ENCODE measurements at places on chromosomes 13 and 19.

DNA sequence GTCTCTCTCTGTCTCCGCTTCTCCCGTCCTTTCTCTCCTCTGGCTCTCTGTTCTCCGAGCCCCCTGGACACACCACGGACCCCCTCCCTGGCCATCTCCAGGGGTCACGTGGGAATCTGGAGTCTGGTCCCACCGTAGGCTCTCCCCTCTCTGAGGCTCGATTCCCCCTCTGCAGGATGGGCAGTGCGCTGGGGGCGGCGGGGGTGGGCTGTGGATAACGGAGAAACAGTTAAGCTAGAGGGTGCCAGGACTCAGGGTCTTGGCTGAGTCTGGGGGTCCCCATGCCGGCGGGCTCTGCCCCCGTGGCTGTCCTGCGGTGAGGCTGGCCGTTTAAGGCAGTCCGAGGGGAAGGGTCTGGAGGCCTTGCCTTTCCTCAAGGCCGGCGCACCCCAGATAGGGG, 462 bp upstream of the MEIS3 start:
- DNase-seq: no peak

GRCh38 chr19:13172346-13173138, 22.3 kb downstream of the IER2 start:
- DNase-seq: no peak

GRCh38 chr13:93624311-93624777, 397.7 kb downstream of the GPC6 start:
- no peak for DNase-seq

DNA sequence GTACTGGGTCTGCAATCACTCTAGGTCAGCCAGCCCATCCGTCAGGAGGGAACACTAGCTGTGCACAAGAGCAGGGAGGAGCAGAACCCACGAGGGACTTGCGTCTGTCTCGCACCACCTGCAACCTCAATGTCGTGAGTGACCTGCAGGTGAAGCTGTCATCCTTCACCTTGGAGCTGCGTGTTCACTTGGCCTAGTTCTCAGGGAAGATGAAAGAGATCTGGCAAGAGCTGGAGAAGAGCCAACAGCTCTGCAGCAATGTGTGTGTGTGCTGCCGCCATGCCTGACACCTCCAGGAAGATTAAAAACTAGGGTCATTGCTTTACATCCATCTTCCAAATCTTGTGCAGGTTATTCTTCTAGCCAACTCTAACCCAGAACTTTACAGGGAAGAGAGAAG, 117.6 kb upstream of the MRI1 start:
- DNase-seq: no peak

- no peak for DNase-seq
These were observed 725 bp downstream of the PSMD8 start for GRCh38 chr19:38375098-38375493.

DNA sequence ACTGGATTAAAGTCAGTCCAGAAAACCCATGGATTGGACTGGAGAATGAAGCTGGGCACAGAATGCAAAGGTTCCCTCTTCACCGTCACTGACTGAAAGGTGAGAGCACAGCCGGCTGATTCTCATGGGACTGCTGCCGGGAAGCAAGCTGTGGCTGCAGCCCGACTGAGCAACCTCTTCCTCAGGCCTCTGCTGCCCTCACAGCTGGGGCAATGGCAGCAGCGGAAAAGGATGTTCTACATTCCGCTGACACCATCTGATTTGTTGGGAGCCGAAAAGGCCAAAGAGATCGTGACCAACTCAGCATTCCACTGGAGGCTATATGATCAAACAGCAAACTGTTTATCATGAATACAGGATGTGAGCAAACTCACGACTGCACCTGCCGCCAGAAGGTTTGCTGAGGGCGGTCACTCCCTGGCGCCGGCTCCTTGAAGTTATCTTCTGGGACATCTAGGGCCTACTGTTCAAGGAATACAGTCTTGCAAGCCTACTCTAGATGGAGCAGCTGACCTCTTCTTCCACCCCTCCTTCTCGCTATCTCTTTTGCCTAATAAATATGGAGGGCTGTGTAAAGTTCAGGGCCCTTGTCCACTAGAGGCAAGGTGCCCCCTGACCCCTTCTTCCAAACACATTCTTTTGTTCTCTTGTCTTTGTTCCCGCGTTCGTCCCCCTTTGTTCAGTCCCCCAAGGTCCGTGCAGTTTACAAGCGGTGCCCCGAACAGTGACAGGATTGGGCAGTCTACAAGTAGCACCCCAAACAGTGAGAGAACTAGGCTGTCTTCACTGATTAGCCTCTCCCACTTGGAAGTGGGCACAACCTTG, 19.6 kb upstream of the SIGLEC6 start:
- no peak for DNase-seq

DNA sequence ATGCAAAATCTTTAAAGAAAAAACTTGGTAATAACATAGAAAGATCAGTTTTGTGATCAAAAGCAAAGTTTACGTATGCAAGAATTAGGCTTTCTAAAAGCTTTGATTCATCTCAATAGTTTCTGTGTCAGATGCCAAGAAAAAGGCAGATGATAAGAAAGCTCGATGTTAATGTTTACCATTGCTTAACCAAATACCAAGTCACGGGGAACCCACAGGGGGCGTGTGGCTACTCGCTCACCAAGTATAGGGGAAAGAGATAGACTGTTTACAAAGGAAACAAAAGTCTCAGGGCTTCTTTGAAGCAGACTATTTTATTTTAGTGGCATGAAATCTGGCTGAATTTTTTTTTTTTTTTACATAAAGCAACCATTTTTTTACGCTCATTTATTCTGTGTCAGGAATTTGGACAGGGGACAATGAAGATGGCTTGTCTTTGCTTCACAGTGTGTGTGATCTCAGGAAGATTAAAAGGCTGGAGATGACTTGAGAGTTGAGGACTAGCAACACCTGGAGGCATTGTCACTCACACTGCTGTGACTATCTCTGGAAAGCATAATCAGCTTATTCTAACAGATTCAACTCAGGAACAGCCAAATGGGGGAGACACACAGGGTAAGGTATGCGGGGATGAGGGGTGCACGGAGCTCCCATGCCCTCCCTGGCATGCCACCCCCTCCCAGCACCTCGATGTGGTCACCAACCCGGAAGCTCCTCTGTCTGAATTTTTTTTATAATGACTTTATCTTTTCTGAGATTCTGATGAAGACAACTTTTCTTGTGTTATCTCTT, 24.9 kb downstream of the RCBTB1 start:
- DNase-seq: no peak

- peak; percentile 39 for DNase-seq
These were observed 76.8 kb upstream of the SERP2 start for GRCh38 chr13:44296856-44297255.

DNA sequence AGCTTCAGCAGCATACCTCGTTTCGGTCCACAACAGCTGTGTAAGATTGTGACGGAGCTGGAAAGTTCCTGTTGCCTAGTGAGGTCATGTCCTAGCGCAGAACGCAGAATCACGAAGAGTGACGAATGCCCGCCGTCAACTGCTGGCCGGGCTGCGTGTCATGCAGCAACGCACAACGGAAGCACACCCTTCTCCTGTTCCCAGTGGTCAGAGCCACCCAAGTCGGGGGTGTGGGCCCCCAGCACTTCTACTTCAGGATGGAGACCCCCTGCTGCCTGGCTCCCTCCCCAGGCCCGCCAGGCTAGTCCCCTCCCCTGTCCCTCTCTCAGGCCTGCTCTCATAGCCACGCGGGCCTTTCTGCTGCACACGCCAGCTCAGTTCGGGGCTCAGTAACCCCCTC, 25.9 kb downstream of the C2CD4C start:
- DNase-seq: no peak

- no peak for DNase-seq
These were observed 24.4 kb upstream of the MTIF3 start for GRCh38 chr13:27474751-27475268.

GRCh38 chr19:35860818-35861639, 4.3 kb downstream of the KIRREL2 start:
- no peak for DNase-seq

- DNase-seq: no peak
These were observed 4.0 kb downstream of the NKPD1 start for GRCh38 chr19:45156751-45157150.

- DNase-seq: no peak
These were observed 20.8 kb downstream of the NOVA2 start for GRCh38 chr19:45952686-45953505.
